ENCODE measurements at places on chromosomes 5 and 9.

GRCh38 chr9:21964925-21965385, 29.2 kb downstream of the CDKN2A start:
- DNase-seq, result no peak

DNA sequence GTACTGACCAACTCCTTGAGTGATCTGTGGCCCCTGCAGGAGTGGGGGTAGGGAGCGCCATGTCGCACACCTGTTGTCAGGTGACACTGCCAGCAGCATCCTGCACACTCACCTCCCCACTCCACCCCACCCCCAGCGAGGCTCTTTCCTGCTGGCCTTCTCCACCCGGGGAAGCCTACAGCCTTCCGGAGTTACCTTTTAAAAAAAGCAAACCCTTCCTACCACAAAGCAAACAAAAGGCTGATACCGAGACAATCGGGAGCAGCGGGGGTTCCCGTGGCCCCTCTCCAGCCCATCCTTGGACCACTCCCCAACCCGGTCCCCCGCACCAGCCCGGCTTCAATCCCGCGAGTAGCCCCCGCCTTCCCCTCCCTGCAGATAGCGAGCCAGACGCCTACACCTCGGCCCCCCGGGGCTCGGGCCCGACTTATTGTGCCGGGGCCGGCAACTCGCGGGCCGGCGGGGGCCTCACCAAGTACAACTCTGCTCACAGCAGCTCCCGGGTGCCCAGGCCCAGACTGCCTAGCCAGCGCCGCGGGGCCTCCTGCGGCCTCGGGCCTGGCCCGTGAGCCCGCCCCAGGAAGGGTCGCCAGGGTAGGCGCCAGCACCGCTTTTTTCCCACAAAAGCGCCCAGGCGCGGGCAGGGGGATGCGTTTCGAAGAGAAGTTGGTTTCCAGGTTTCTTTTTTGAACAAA, 724 bp downstream of the MACROH2A1 start:
- DNase-seq, result no peak

DNA sequence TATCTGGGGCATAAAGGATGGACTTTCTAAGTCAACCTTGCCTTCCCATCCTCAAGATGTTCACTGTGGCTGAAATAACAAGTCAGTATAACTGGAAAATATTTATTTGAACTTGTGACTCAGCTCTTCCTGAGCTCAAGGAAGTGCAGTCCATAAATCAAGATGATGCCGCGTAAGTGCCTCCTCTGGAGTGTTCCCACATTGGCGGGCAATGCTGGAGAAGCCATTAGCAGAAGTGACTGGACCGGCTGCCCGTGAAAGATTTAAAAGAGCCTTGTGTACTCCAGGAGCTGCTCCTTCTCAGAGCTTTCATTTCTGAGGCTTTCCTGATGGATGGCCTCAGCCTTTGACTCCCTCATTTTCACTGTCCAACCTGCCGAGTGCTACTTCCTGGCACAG, 17.4 kb downstream of the TMOD1 start:
- DNase-seq, result no peak

DNA sequence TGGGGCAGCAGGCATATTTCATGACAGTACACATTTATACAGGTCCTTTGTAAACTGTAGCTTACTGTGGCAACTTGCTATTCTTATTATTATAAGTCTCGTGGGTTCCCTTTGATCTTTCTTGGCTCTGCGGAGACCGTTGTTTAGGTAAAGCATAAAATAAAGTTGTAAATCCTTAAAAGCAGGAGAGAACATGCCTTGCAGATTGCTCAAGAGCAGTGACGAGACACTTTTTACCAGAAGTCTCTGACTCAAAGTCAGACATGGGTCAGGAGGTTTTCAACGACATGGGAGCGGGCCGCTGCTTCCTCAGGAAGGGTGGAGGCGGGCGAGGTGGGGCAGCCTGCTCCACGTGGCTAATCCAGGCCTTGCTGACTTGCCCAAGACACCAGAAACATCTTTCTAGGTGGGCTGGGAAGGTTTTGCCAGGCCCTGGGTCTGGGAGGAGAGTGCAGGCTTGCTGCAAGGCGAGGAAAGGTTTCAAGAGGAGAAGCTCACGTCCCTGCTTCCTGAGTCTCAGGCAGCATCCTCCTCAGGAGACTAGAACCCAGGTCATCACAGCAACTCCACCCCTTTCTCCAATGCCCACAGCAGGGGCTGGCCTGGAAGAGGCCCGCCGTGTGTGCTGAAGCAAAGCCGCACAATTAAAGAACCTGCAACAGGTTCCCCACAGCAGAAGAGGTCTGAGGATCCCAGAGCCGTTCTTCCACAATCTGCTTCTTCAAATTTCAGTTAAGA, 6.5 kb downstream of the TBC1D2 start:
- no peak for DNase-seq

DNA sequence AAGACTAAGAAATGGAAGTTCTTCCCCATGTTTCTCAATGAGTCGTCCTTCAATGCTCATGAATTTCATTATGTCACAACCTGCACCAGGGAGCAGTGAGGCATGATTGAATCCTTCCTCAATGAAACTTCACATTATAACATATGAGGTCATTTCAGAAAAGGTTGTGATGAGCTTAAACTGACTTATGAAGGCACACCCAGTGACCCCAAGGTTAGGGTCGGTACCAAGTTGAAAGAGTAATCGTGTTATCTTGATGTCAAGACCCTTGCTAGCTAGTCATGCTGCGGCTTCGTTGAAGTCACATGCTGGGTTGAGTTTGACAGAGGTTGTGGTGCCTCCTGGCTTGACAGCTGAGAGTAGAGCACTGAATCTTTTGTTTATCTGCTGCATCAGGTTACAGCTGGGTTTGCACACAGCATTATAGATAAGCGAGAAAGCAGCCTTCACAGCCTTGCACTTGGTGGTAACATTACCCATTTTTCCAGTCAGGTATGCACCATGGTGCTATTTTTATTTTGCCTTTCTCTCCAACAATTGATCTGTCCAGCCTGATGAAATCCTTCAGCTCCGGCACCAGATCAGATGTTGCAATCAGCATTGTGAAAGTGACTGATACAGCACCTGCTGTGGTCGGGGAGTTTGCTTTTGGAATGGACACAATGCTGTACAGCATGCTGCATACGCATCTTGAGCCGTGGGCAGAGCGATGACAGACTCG, 133.2 kb downstream of the ERCC6L2 start:
- DNase-seq, result no peak

- no peak for DNase-seq
Observed at GRCh38 chr5:126055348-126055729, 367.9 kb upstream of the GRAMD2B start.

DNA sequence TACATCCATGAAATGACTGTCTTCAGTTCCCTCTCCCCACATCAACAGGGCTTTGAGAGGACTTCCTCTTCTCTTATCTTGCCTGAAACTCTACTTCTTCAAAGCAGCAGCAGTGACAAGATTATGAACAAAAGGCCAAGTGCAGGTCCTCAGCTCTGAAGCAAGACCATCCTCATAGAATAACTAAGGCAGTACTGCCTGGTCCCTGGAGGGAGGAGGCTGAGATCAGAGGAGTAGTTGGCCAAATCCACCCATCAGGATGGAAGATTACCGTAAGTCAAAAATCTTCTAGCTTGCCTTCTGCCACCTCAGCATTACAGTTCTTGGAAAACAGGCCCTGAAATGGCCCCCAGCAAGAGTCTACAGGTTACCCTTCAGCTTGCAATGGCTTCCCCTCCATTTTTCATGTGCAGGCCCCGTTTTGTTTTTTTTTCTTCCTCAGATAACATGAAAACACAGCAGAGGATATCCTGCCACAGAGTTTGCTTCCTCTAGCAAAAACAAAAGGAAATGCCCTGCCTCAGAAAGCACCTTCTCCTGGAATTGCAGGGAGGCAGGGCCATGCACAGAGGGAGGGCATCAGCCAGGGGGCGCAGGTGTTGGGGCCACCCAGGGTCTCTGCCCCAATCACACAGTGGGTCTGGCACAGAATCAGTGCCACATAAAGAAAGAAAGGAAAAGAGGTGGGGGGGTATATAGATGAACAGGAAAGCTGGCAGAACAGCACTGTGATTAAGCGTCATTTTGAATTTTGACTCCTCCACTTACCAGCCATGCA, 40.0 kb downstream of the KLHL3 start:
- DNase-seq, result no peak

- no peak for DNase-seq
Observed at GRCh38 chr9:94977416-94977815, 250.9 kb downstream of the AOPEP start.

DNA sequence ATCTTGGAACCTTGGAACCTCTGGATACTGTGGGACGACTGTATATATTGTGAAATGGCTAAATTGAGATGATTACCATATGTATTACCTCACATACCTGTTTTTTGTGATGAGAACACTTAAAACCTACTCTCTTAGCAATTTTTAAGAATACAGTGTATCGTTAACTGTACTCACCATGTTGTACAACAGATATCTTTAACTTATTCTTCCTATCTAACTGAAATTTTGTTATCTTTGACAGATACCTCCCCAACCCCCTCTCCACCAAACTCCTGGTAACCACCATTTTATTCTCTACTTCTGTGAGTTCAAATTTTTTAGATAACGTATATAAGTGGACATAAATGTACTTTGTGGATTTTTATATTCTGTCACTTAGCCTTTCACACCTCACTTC, 126.5 kb downstream of the ZCCHC7 start:
- no peak for DNase-seq

DNA sequence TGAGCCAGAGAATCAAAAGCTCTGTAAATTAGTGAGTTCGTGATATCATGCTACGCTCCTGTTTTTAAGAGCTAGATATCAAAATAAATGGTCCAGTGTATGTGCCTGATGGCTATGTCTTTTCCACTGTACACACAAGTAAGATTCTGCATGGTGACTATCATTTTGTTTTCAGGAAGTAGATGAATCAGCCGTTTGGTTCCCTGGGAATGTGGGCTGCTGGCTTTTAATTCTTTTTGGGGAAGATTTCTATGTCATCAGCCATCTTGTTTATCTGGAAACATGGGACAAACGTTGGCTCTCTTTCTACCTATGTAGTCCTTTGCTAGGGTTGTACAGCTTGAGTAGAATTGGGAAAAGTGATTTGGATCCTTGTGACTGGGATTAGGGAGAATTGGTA, 126.7 kb downstream of the GRIA1 start:
- DNase-seq, result no peak

DNA sequence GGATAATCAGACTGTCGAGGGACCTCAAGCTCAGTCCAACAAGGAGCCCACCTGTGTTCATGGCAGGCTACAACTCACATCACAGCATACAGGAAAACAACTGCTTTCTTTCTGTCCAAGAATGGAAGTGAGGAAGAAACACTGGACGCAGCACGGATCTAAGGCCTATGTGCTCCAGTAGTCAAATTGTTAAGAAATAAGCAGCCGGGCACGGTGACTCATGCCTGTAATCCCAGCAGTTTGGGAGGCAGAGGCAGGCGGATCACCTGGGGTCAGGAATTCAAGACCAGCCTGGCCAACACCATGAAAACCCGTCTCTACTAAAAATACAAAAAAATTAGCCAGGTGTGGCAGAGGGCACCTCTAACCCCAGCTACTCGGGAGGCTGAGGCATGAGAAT, 427.8 kb downstream of the BNC2 start:
- DNase-seq, result no peak

DNA sequence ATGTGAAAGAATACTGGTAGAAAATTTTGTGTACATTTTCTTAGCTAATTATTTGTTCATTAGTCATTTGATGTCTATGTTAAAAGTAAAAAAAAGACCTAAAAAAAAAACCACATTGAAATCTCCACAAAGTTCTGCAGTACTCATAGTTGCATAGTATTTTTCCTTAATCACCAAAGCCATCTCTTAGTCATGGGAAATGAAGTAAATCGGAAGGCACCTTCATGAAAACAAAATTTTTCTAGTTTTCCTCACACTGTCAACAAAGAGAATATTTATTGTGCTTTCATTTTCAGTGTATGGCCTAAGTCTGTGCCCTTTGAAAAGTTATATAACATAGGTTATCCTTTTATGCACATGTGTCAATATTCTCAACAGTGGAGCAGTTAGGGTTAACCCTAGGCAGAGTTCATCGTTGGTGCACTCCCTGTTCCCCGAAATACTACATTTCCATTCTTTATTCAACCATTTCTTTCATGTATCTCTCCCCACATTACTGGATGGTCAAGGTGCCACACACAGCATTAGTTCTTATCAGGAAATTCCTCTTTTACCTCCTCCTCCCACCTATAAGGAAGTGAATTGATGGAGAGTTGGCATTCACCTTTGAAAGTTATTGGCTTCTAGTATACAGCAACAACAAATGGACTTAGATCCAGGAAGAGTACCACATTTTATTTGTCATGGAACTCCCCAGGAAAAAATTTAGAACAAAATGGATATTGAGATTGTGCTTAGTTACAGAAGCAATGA, 93.1 kb downstream of the NUDT12 start:
- DNase-seq, result no peak

DNA sequence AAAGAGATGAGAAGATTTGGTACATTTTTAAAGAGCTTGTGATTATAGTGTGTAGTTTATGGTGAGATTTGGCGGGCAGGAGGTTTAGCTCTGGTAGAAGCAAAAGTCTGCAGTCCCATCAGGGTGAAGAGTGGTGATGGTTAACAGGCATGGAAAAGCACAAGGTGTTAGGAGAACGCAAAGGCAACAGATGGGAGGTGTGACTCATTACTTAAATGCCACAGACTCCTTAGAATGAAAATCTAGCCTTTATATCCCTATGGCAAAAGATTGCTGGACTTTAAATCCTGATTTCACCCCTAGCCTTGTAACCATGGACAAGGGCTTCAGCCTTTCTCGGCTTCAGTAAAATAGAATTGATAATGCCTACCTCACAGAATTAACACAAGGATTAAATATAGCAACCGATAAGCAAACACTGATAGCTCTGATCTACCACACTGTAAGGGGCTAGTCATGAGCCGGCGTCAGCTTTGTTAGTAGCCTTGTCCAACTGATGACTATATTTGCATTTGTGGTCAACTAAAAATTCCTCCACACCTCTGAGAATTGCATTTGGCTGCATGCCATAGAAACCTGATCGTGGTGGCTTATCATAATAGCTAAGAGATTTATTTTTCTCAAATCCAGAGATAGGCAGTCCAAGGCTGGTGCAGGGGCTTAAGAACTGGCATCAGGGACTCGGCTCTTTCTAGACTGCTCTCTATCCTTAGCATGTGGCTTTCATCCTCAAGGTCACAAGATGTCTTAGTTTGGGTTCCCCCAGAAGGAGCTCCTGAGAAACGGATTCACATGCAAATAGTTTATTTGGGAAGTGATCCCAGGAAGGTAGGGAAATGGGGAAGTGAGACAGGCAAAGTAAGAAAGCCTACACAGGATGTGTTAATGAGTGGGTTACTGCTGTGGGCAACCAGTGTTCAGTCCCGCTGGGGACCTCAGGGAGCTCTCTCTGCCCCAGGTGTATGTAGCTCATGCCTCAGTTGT, 19.6 kb downstream of the MFAP3 start:
- no peak for DNase-seq

- no peak for DNase-seq
Observed at GRCh38 chr9:109574061-109574882, 76.2 kb upstream of the PTPN3 start.

- DNase-seq, result peak; percentile 17
Observed at GRCh38 chr9:385818-386398, 171.2 kb downstream of the DOCK8 start.

DNA sequence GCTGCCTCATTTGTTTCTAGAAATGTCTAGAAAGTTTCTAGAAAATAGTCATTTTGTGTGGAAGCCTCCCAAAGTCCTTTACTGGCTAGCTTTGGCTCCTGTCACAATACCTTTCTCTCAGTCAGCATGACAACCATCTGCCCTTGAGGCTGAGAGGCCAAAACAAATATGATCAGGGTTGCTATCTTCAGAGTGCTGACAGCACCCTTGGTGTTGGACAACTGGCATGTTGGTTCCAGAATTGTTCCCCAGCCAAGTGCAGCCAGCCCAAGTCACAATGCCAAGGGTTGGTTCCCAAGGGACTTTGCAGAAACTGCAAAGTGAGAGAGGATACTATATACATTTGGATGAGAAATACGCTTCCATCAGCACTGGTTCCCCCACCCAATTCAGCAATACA, 140.9 kb upstream of the GAS1 start:
- no peak for DNase-seq

Measured in keratinocyte (primary cell).